ENCODE measurements at places on chromosomes 7 and 10.

GRCh38 chr10:102421757-102422512, 1.3 kb downstream of the FBXL15 start:
- no peak for DNase-seq

GRCh38 chr7:84455788-84456187, 261.2 kb upstream of the SEMA3A start:
- peak; percentile 85 for DNase-seq

DNA sequence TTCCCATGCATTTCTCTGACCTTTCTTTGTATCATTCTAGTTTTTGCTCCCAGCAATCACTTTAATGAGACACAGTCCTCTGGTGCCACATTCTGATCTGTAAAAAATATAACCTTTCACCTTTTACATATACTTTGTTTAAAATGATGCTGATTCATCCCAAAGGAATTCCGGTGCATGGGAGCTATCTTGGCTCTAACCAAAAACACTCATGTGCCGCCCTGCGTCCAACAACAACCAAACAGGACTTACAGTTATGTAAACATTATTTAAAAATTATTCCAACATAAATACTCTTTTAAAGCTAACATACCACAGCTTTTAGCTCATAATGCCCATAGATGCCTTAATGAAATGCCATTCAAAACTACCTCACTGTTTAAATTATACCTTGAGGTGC, 7.7 kb upstream of the OPALIN start:
- DNase-seq: no peak

- no peak for DNase-seq
Measured at GRCh38 chr7:51329696-51330263, 13.2 kb upstream of the COBL start.

DNA sequence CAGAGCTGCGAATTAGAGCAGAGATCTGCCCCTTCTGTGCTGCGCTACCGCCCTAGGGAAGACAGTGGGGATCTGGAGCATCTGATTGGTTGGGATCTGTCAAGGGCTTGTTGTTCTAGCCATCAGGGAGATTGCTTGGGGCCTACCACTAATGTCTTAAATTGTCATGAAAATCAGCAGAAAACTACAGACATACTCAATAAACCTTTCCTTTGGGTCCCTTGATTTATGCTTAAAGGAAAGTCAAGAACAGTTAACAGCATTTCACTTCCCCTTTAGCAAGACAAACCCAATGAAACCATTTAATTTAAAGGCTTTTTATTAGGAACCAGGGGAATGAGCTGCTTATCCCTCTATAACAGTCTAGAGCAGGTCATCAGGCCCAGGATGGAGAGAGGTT, 10.0 kb downstream of the SLC25A28 start:
- DNase-seq: no peak

DNA sequence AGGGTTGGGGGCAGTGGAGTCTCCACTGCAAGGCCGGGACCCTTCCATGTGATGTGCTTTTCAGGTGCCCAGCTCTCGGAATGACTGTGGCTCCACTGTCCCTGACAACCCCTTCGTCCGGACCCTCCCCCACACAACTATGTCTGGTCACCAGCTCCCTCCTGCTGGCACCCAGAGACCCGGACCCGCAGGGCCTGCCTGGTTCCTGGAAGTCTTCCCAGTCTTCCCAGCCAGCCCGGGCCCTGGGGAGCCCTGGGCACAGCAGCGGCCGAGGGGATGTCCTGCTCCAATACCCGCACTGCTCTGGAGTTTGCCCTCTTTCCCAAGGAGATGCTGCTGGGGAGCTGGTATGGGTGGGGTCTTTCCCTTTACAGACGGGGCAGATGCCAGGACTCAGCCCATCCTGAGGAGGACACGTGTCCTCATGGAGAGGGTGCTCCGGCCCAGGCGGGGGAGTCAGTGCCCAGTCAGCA, 5.5 kb downstream of the ATP6V0E2 start:
- no peak for DNase-seq

GRCh38 chr10:133465950-133466474, 12.3 kb downstream of the SCART1 start:
- DNase-seq: no peak

DNA sequence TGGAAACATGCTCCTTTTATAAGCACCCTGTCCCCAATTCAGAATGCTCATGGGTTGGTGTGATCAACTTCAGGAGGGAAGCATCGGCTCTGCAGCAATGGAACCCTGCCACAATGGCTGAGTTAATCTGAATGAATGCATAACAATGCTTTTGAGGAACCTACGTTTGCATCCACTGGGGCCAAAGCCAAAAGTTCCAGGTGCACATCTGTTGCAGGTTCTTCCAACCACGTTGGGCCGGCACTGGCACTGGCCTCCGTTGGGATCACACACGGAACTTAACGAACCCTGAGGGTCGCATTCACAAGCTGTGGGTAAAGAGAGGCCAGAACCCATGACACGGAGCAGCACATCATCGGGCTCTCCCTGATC, 43.4 kb downstream of the LAMB1 start:
- no peak for DNase-seq

- DNase-seq: no peak
Measured at GRCh38 chr10:35803046-35803445, 160.9 kb upstream of the FZD8 start.

DNA sequence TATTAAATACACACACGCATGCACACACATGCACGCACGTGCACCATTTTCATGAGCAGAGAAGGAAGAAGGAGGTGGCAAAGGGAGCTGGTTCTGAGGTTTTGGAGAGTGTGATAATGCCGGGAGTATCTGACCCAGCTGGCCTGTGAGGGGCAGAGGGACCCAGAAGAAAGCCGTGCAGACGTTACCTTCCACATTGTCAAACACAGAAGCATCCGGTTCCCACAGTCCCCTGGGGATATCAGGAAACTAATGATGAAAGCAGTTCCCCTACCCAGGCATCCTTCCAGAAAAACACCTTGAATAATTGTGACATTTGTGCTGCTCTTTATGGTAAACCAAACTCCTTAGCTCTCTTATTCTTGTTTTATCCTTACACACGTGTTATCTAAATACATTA, 85.7 kb upstream of the FAM180A start:
- DNase-seq: no peak

GRCh38 chr10:3172081-3172445, 519 bp downstream of the PITRM1 start:
- DNase-seq: no peak

- DNase-seq: no peak
Measured at GRCh38 chr10:98150544-98150943, 16.1 kb downstream of the R3HCC1L start.

All from tongue (tissue), 3 donors.